Gastrocnemius medialis (tissue), 4 donors: ENCODE measurements at places on chromosomes 5 and 9. TPM values are rescaled to one million over a fixed set of nuclear protein-coding genes. Genes with fewer than 3 reads are reported as not detected.

DNA sequence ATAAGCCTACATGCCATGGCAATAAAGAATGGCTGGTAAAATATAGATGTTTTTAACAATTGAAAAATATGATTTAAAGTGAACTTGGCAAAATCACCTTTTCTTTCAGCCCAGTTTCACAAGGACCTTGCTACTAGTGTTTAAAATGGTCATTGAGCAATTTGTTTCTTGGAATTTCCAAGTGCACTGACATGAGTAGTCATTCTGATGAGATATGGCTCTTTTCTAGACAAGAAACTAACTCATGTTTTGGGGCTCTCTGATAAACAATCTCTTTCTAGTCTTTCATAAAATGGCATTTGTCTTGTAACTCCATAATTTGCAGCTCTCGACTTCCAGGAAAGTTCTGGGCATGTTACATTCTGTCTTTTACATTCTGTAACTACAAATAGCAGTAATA, 176.8 kb downstream of the NR2F1-AS1 start:
- no peak for DNase-seq
- H3K27ac ChIP-seq: no peak overlapping the region
- H3K4me3 ChIP-seq: no peak overlapping the region

DNA sequence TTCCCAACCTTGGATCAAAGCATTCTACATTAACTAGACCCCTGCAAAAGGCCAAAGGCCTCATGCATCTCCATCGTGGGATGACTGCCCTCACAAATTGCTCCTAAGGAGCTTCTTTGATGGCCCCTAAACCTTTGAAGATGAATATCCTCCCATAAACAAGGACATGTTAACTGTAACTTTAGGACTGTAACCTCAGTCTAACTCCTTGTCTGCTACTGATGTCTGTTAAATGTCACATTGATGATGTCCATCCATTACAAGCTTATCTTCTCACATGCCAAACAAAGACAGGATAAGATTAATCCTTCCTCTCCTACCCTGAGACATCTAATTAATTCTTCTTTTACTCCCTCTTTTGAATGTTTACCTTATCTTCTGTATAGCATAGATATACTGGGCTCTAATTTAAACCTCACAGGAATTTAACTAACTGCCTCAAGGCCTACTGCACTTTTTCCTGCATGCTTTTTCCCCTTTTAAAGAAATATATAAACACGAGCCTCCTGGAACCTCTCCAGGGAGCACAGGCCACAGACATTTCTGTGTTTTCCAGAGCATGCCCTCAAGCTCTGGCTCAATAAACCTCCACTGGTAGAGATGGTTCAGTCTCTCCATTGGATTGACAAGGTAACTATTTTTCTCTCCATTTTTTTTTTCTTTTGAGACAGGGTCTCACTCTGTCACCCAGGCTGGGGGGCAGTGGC, 90.6 kb upstream of the SLC25A48 start:
- no peaks in the 10 kb centered on the region for H3K27me3 ChIP-seq
- H3K36me3 ChIP-seq: no peaks in the 10 kb centered on the region
- no peak overlapping the region for H3K4me3 ChIP-seq
- H3K27ac ChIP-seq: no peak overlapping the region
- no peak for DNase-seq
- H3K4me1 ChIP-seq: no peaks in the 10 kb centered on the region

GRCh38 chr9:131640438-131641137, 95.3 kb downstream of the PRRT1B start:
- no peak for DNase-seq
- peaks cover 26% of the 10 kb centered on the region for H3K4me1 ChIP-seq
- no peaks in the 10 kb centered on the region for H3K36me3 ChIP-seq
- H3K27me3 ChIP-seq: no peaks in the 10 kb centered on the region

DNA sequence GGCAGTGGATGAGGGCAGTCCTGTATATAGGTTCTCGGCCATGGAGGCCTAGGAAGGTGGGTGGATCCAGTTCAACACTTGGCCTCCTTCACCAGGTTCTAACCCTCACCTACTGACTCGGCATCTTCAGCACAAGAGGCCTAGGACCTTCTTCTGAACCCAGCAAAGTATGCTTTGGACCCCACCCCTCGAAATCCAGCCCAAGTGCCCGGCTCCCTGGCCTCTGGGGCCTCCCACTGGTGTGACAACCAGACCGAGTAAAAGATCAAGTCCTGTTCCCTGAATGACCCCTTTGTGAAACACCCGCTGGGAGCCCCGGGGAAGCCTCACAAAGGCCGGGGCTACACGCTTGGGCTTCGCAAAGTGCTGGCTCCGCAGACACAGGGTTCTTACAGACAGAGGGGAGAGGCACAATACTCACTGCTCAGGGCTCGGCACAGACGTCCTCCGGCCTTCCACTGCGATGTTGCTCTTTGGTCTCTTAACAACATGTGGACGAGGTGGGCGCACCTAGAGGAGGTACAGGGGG, 47.0 kb downstream of the CRB2 start:
- no peaks in the 10 kb centered on the region for H3K27me3 ChIP-seq
- DNase-seq: no peak
- H3K4me3 ChIP-seq: no peak overlapping the region
- H3K4me1 ChIP-seq: no peaks in the 10 kb centered on the region
- no peaks in the 10 kb centered on the region for H3K36me3 ChIP-seq

GRCh38 chr9:34957492-34958410, at the start of gene PHF24:
Gene PHF24, plus strand, starts transcription at chr9:34958285. Its CDS starts 13,014 bp downstream, at chr9:34971299.
- H3K4me1 ChIP-seq: no peaks in the 10 kb centered on the region
- no peak for DNase-seq
- no peak within 1 kb of the TSS for H3K27ac ChIP-seq
- peak within 1 kb of the TSS; percentile 41 for H3K4me3 ChIP-seq

GRCh38 chr5:103910786-103911185, 348.2 kb upstream of the NUDT12 start:
- H3K27ac ChIP-seq: no peak overlapping the region
- DNase-seq: no peak
- H3K4me1 ChIP-seq: no peaks in the 10 kb centered on the region
- no peaks in the 10 kb centered on the region for H3K27me3 ChIP-seq
- H3K36me3 ChIP-seq: no peaks in the 10 kb centered on the region

PCDHGA4 gene
- total RNA-seq: 1.6 TPM

ORM1 gene
- 92.8 TPM for total RNA-seq

ADGRD2 gene
- total RNA-seq: not detected
